Stimulated activated CD4-positive, alpha-beta T cell treated with anti-CD3 and anti-CD28 coated beads, TNF-alpha, amount 100 ng/mL, for 1 hour (primary cell): ENCODE measurements at places on chromosomes 3 and 15.
A peak's percentile ranks its signal among the peaks of the same experiment; 100 is the strongest.

GRCh38 chr15:51496246-51496645 lies 126.3 kb downstream of the DMXL2 start:
- no peak for DNase-seq

- no peak for DNase-seq
These were observed 9.1 kb downstream of the BFSP2 start for GRCh38 chr3:133408961-133409360.

DNA sequence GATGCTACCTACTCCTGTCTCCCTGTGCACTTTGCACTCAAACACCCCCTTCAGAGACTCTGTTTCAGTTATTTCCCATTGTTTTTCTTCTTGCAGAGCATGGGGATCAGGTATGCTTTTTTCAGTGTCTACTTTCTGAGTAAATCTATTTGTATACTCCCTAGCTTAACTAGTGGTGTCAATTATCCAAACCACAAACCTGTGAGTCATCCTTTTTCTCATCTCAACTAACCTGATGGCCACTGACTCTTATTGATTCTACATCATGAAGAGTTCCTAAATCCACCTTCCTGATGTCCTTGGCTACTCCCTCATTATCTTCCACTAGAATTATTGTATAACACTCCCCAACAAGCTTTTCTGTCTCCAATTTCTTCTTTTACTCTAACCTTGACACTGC lies 68.0 kb downstream of the DIPK2A start:
- DNase-seq: no peak

- DNase-seq: no peak
These were observed 241.1 kb downstream of the ZNF621 start for GRCh38 chr3:40765884-40766283.

DNA sequence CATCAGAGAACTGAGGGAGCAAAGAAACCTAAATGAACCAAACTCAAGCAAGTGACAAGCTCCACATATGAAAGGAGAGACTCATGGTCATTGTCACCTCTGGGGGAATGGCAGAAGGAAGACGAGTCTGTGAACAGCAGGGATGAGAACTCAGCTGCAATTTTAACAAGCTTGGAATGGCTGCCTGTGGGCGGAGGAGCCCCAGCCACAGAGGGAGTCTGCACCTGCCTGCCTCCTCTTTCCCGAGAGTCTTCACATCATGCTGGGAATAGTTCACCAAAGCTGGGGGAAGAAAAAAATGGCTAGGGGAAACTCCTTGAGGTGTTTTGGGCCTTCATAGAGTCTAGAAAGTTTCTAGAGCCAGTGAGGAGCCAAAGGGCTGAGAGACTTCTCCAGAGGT lies 21.3 kb upstream of the BHLHE40 start:
- DNase-seq: no peak

DNA sequence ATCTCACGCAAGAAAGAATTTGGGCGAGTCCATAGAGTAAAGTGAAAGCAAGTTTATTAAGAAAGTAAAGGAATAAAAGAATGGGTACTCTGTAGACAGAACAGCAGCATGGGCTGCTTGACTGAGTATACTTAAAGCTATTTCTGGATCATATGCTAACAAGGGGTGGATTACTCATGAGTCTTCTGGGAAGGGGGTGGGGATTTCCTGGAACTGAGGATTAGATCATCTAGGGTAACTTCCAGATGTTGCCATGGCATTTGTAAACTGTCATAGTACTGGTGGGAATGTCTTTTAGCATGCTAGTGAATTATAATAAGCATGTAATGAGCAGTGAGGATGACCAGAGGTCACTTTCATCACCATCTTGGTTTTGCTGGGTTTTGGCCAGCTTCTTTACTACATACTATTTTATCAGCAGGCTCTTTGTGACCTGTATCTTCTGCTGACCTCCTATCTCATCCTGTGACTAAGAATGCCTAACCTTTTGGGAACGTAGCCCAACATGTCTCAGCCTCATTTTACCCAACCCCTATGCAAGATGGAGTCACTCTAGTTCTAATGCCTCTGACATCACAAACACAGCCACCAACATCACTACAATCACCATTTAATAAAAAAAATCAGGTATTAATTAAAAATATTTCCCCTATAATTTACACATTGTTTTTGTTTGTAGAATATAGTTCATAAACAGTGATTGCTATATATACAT lies 890.7 kb upstream of the EPHA6 start:
- no peak for DNase-seq

DNA sequence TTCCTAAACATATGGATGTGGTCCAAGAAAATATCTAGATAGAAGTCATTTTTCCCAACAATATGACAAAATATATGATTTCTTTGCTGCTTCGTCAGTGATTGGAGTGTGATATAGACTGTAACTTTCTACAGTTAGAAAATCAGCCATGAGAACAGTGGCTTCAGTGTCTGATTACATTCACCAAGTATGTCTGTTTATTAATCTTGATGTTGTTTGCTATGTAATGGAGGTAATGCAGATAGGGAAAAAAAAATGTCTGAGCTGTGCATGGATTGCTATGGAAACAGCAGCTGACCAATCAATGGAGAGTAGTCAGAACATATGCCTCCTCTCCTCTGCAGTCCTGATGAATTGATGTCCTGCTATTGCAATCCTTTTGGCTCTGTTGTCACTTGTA lies 72.3 kb upstream of the GAP43 start:
- DNase-seq: no peak

GRCh38 chr3:119408243-119408950 lies 55.0 kb downstream of the TMEM39A start:
- no peak for DNase-seq

GRCh38 chr15:22866079-22866478 lies 27.6 kb downstream of the NIPA2 start:
- DNase-seq: no peak

- DNase-seq: no peak
These were observed 117.8 kb downstream of the TMEM266 start for GRCh38 chr15:76177491-76178040.

GRCh38 chr3:26962492-26963360 lies 340.2 kb downstream of the LRRC3B start:
- no peak for DNase-seq

DNA sequence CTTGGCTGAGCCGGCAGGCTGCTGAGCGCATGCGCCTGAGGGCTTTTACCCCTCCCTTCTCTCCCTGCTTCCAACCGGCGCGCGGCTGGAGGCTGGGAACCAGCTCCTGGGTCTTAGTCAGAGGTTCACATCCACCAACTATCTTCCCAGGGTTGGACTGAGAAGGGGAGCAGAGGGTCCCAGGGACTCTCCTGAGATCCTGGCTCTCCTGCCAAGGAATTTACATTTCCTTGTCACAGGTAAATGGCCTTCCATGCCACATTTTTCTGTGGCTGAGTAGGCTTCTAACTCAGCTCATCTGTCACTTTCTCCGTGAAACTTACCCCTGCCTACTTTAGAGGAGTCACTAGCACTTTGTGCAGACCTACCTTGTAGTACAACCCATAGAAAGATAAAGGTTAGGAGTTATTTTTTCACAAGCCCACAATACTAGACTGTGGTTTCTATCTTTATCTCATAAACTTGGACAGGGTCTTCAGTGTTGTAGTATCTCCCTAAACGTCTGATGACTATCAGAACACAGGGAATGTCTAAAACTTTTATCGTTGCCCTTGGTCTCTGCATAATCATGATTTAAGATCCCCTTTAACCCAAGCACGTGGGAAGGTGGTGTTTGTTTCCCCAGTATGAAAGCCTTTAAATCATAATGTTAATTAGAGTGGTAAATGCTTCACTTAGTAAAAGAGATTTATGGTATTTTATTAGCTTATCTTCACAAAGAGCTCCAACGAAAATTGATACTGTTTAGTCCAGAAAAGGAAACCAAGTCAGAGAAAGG lies 638 bp upstream of the TBC1D5 start:
- DNase-seq: no peak

- DNase-seq: no peak
These were observed 65.8 kb downstream of the DTWD1 start for GRCh38 chr15:49686599-49686998.

GRCh38 chr3:55597641-55598040 lies 110.5 kb upstream of the WNT5A start:
- DNase-seq: no peak

GRCh38 chr3:122843604-122844003 lies 48.7 kb downstream of the SLC49A4 start:
- no peak for DNase-seq

DNA sequence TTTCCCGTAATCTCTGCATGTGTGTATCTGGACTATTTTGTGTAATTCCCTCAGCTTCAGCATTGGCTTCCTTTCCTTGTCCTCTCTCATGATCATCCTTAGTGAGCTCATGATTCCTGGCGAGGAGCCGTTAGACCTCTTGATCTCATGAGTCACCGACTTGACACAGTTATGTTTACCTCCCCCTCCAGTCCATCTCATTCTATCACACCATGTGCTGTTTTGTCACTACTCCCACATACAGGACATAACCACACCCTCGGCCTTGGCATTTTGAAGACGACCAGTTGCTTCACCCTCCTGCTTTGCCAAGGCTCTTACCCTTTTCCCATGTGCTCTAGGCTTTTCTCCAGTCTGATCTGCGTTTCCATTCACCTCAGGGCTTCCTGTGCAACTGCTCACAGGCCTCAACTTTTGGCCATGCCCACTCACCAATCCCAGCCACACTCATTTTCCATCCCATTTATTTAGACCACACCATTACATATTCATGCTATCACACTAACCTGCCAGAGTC lies 41.5 kb downstream of the CP start:
- DNase-seq: no peak

DNA sequence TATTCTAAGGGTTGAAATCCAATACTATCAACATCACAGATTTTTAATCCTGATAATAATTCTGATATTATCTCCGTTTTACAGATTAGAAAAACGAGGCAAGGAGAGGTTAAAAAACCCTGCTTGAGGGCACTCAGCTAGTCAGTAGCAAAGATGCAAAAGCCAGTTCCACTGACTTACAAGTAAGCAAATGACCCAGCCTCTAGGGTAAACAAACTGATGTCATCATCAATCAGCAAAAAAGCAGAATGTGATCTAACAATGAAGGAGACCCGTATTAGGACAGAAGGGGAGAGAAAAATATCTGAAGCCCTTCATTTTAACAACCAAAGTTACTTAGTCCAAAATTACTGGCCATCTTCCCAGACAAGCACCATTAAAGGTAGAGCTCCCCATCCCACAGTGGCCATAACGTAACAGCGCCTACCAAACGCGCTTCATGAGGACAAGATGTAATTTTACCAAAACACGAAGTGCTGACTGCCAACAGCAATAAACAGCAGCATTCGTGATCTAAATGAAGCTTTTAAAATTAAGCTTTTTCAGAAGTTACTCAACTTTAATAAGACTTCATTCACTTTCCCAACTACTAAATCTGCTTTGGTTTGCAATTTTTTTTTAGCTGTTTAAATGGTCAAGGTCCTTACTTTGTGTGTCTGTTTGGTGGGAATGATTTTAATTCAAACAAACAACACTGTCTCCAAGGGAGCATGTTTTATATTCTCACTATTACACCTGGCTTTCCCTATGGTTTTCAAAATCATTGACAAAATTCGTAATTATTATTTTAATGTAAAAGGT lies 176.6 kb downstream of the OSBPL10 start:
- no peak for DNase-seq

GRCh38 chr3:99545941-99546580 lies 92.3 kb upstream of the COL8A1 start:
- DNase-seq: no peak

GRCh38 chr3:171385086-171385485 lies 75.1 kb downstream of the TNIK start:
- no peak for DNase-seq

GRCh38 chr3:38805004-38805403 lies 11.0 kb downstream of the SCN10A start:
- no peak for DNase-seq

GRCh38 chr3:112560721-112561483 lies 860 bp downstream of the ATG3 start:
- peak; percentile 11 for DNase-seq

DNA sequence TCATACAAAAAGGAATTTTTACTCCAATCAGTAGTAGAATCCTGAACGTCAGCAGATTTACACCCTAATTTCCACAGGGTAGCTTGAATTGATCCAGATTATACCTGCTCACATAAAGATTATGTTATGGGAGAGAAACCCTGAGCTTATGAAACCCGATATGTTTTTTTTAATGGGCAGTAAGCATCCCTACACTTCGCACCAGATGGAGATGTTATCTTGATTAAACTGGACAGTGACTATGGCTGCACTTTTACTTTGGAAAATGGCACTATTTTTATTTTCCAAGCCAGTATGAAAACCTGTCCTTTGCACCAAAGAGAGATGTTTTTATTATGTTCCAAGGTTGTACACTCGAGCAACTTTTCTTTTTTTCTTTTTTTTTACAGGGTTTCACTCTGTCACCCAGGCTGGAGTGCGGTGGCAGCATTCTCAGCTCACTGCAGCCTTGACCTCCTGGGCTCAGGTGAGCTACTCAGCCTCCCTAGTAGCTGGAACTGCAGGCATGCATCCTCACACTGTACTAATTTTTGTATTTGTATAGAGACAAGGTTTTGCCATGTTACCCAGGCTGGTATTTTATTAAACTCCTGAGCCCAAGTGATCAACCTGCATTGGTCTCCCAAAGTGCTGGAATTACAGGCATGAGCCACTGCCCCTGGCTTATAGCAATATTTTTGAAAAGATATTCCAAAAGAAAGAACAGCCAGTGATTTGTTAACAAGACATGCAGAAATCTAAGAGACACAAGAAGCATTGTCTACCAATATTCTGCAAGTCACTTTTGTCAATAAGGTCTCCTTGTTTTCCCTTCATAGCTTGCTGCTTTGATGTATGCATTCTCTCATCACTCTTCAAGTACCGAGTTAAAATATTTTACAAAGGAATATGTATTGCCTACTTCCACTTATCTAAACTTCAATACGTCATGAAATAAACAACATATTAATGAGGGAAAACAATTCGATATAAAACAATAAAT lies 1412.6 kb downstream of the ZPLD1 start:
- DNase-seq: no peak

DNA sequence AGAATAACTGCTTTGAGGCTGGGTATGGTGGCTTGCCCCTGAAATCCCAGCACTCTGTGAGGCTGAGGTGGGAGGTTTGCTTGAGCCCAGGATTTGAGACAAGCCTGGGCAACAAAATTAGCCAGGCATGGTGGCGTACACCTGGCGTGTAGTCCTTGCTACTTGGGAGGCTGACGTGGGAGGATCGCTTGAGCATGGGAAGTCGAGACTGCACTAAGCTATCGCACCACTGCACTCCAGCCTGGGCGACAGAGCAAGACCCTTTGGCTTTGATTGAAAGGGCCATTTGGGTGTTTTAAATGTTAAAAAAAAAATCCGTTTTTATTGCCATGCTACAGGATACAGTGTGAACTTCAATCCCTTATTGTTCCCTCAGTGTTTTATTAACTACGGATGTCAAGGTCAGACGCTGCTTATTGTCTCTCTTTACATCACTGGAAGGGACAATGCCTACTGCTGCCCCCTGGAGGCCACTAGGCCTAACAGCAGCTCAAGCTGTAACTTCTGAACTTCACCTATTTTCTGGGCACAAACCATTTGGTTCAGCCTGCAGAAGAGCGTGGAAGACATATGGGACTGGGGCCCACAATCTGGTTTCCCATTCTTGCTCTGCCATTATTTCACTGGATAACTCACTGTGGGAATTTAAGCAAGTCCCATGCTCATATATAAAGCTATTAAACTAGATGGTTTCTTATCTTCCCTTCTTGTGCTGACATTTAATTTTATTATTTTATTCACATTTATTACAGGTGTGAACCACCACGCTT lies 15.3 kb upstream of the IREB2 start:
- DNase-seq: no peak

GRCh38 chr3:118813472-118813871 lies 221.2 kb downstream of the IGSF11 start:
- no peak for DNase-seq
